ENCODE measurements at places on chromosomes 2 and 18.

- no peak for DNase-seq
These were observed 47.3 kb downstream of the CD8B2 start for GRCh38 chr2:106534471-106534870.

DNA sequence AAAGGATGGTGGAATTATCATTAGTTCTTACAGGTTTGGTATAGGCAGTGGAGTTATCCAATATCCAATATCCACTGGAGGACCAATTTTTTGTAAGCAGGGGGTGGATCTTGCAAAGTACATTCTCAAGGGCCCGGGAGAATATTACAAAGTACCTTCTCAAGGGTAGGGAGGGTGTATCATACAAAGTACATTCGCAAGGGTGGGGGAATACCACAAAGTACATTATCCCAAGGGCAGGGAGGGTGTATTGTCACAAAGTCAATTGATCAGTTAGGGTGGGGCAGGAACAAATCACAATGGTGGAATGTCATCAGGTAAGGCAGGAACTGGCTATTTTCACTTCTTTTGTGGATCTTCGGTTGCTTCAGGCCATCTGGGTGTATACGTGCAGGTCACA, 55.3 kb upstream of the TMEM87B start:
- DNase-seq = no peak

GRCh38 chr2:121599963-121600651, 49.2 kb downstream of the CLASP1 start:
- no peak for DNase-seq

- DNase-seq = no peak
These were observed 51.5 kb upstream of the SALL3 start for GRCh38 chr18:78928076-78928475.

- no peak for DNase-seq
These were observed 4.2 kb downstream of the GPBAR1 start for GRCh38 chr2:218264773-218265561.

- DNase-seq = no peak
These were observed 82.0 kb downstream of the NRP2 start for GRCh38 chr2:205764270-205764746.

DNA sequence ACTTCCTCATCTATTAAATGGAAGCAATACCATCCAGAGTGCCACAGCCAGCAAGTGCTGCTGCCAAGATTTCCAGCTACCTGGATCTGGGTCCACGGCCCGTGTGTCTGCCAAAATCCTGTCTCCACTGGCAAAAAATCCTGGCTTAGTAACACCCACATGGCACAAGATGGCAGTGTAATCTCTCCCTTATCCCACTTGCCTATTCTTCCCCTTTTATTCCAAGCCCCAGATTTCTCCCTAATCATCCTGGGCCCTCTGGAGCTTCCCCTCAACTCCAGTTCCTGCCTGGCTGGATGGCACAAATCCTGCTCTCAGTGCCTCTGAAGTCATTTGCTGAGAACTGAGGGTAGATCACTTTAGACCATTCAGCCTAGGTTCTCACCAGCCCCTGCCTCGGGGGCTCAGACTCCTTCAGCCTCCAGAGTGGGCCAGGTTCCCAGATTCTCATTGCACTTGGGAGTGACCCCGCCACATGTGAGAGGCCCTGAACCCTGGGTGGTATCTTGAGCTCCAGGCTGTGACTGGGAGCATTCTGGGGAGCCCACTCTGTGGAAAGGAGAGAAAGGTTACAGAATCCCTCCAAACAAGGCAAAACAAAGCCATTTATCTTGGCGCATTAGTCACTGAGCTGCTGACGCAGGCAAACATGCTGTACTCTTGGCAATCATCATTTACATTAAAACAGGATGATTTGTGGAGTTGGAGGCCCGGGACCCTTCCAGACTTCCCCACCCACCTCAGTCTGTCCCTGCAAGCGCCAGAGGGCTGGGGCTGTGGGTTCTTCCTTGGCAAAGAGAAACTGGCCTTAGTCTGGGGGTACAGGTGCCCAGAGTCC, 325.8 kb downstream of the DYSF start:
- DNase-seq = no peak

DNA sequence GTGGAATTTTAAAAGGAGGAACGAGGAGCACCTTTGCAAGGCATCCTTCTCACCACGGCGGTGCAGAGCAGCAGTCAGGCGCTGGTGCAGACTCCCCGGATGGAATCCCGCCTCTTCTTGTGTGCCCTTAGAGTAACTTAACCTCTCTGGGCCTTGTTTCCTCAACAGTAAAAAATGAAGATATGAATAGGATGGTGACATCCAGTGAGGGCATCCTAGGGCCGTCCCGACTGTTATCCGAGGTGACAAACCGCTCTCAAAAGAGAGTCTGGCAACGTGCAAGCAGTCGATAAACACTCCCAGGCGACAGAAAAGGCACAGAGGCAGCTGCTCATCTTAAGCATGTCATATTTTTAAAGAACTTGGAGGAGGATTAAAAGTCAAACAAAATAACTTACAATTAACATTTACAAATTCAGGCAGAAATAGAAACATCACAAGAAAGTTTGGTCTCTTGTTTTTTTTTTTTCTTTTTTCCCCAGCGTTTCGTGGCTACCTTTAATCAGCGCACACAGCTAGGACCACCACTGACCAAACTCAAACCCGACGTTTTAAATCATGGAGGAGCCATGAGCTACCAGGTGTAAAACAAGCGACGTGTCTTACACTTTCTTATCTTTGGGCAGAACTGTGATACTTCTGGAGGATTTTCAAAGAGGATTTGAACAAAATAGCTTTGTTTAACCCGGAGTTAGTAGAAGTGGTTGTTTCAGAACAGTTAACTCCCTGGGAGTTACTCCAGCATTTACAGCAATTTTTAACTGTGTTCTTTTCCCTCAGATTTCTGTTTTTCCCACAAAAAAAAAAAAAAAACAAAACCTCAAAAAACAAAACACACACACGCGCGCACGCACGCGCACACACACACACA, 2.1 kb downstream of the MBP start:
- DNase-seq = no peak

DNA sequence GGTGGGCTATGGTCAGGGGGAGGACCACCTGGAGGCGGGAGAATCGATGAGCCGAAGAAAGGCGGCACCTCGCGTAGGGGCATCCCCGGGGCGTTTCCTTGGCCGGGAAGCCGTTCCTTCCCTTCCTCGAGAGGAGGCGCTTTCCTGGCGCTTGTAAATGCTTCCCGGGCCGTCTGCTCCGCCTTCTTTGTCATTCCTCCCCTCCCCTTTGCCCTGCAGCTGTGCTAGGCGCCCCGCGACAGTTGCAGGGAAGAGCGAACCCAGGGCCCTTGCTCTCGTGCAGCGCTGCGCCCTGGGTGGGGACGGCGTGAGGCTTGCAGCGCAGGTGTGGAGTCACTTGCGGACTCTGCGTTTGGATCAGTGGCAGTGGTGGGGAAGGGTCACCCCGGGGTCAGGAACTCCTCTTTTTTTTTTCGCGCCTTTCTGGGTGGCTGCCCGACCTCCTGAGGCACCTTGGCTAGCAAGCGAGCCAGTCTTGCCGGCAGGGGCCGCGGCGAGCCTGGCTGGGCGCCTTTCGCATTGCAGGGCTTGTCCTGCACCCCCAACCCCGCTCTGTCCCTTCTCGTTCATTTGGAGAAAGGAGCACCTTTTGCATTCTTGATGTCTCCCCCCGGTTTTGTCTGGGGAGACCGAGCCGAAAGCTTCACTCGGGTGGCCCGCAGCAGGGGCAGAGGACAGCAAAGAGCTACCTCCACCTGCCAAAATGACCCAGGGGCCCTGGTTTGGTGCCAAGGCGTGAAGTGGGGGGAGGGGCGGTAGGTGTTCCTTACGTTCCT, 858 bp downstream of the KCNS3 start:
- DNase-seq = no peak

DNA sequence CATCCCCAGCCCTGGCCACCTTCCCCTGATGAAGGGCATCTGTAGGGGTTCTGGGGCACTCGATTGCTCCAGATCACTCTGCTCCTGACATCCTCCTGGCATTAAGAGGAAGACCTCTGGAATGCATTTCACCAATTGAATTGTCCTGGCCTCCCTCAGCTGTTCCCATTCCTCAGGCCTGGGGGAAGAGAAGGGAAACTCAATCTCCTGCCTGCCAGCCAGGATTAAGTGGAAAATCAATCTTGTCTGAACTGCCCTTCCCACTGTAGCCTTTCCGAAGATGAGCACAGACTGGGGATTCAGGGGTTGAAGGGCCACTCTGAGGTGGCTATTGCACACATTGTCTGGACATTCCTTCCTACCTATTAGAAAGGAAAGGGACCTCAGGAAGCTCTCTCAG, 99.8 kb downstream of the ALK start:
- no peak for DNase-seq

- DNase-seq = no peak
These were observed 140.3 kb downstream of the NRP2 start for GRCh38 chr2:205822579-205822978.

GRCh38 chr2:11239147-11239546, 83.9 kb downstream of the SLC66A3 start:
- DNase-seq = no peak

DNA sequence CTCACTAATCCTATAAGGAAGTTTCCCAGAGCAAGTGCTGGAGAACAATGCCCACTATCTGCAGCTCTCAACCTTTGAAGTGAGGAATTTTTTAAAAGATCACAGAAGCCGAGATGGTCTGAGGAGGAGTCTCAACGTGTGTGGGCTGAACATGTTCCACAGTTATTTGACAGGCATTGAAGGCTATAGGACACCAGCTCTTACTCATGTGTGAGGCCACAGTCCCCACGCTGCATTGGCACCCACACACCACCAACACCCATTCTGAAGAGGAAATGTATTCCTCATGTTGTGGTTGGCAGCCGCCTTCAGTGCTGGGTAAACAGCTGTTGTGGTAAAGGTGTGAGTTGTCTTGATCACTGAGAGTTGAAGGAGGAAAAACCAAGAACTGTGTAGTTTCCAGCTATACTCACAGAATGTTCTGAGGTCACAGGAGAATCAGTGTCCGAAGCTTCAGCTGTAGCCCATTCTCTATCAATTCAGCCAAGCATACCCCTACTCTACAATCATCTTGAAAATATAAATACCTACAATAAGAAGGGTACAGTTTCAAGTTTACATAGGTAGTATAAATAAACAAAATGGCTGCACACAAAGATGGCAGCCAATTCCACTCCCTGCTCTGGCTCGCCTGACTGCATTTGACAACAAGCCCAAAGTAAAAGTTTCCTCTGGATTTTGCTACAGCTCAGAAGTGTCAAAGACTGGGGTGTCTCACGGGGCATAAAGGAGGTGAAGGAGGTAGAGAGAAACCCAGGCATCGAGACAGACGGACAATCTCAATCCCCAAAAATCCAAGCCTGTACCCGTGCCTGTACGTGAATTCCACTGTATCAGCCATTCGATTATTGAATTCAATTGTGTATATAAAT, 12.1 kb downstream of the CD226 start:
- DNase-seq = no peak

DNA sequence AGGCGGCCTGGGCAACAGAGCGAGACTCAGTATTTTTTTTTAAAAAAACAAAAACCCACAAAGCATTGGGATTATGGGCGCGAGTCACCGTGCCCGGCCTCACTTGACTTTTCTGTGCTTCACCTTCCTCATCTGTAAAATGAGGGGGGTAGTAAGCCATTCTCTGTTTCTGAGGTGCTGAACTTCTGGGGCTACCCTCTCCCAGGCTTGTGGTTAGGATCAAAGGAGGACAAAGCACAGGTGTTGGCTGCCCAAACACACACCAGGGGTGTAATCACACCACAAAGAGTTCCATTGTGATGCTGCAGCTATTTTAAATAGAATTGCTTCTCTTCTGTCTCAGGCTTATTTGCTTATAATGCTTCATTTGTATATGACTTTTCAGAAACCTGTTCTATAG, 35.8 kb upstream of the INHBB start:
- DNase-seq = no peak

DNA sequence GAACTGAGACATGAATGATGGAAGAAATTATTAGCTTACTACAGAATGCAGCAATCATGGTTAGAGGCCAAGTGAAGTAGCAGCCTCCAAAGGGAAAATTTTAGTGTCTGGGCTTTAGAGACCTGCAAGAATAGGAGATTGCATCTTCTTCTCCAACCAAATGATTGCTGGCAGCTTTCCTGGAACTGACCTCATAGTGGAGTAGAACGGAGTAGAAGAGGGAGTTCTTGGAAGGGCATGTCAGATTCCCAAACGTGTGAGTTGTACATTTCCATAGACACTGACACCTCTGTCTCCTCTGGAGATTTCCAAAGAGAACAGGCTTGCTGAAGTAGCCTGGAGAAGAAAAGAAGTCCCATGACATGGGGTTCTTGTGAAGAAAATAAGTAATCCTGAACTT, 169.8 kb upstream of the ERBB4 start:
- DNase-seq = no peak

DNA sequence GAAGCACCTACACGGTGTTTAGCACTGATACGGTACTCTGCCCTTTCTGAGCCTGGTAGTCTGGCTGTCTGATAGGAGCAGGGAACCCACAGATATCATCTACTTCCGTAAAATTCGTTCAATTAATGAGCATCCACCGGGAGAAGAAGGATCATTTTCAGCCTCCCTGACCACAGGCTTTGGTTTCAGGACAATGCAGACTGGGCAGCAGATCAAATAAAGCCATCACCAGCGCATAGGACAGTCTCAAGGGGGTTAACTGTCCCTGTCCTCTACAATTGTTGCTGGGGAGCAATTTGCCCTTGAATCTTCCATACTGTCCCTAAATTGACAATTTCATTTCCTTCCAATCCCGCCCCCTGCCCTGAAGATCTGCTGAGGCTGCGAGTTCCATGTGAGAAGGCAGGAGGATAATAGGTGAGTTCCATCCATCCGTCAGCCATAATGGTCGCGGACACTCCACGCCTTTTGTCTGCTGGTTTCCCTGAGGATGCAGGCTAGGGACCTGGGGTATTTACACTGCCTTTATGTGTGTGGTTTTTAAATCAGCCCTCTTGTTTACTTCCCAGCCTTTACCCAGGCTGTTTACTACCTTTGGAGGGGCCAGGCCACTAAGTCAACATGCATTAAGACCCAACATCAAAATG, 110.0 kb downstream of the MYCN start:
- DNase-seq = no peak

DNA sequence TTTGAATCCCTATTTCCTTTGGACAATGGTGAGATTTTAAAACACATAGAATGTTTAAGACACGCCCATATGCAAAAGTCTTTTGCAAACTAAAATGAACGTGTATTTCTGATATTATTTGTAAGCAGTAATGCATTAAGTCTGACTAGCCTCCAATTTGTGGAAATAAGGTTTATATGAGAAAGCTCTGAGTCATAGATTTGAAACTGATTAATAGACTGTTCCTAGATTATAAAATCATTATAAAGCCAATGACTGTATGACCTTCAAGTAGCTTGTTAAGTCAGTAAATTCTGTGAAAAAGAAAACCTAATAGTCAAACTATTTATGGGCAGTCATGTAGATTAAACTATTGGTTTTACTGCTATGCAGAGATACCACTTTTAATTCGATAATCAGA, 12.8 kb upstream of the EFEMP1 start:
- no peak for DNase-seq
